ENCODE measurements at places on chromosomes 7 and 10.

GRCh38 chr7:34761627-34762026 lies 103.6 kb downstream of the NPSR1 start:
- DNase-seq, result no peak

GRCh38 chr7:34091321-34091917 lies 186.1 kb downstream of the BMPER start:
- peak; percentile 62 for DNase-seq

GRCh38 chr7:155311826-155312537 lies 14.3 kb downstream of the INSIG1 start:
- DNase-seq, result no peak

DNA sequence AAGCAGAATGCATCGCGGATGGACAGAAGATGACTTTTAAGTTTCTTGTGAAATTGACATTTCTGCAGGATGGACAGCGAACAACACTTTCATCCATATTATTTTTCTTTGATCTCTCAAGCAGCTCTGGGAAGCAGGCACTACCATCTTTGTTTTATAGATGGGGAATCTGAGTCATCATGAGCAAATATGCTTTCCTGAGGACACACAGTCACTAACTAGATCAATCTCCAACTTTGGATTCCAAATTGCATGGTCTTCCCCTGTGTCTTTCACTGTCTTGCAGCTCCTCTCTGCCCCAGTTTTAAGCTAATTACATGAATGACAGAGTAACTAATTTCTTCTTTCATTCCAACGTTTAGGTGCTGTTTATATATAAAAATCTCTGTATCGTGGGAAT lies 201.5 kb downstream of the ADAM12 start:
- no peak for DNase-seq

DNA sequence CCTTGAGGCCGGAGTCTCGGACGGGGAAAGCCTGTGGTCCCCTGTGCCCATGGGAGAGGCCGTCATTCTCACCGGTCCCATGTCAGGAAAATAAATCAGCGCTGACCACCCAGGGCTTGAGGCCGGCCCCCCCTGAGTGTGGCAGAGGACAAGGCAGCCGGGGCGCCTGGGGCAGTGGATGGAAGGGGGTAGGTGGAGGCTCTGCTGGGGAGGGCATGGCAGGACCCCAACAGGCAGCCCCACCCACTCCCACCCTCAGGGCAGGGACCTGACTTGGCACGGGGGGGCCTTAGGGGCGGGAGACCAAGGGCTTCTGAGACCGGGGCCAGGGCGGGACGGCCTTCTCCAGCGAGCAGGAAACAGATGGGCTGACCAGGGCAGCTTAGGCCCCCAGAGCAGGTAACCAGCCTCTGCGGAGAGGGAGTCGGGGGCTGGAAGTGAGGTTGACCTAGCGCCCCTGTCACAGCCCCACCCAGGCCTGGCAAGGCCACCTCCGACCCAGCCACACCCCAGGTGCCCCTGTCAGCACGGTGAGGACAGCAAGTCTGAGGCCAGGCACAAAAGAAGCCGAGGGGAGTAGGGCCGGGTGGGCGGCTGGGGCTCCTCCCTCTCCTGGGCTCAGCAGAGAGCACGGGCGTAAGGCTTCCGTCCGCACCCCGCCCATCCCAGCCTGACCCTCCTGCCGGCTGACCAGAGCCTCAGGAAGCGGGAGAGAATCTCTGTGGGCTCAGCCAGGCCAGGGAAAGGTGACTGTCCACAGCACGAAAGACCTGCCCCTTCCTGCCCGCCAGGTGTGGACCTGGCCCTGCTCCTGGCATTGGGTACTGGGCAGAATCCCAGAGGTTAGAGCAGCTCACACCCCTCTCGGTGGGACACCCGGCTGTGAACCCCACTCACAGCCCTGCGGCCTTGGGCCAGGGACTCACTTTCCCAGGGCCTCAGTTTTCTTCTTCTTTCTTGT lies 87.4 kb downstream of the FOXL3 start:
- no peak for DNase-seq

- DNase-seq, result no peak
These were observed 2.7 kb downstream of the CDCA7L start for GRCh38 chr7:21942955-21943354.

DNA sequence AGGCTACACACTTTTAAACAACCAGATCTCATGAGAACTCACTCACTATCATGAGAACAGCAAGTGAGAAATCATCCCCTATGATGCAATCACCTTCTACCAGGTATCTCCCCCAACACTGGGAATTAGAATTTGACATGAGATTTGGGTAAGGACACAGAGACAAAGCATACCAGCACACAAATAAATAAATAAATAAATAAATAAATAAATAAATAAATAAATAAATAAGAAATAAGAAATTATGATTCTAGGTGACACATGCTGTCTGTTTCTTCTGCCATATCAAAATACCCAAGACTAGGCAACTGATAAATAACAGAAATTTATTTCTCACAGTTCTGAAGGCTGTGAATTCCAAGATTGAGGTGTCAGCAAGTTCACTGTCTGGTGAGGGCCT lies 87.2 kb upstream of the CYP2C9 start:
- no peak for DNase-seq

DNA sequence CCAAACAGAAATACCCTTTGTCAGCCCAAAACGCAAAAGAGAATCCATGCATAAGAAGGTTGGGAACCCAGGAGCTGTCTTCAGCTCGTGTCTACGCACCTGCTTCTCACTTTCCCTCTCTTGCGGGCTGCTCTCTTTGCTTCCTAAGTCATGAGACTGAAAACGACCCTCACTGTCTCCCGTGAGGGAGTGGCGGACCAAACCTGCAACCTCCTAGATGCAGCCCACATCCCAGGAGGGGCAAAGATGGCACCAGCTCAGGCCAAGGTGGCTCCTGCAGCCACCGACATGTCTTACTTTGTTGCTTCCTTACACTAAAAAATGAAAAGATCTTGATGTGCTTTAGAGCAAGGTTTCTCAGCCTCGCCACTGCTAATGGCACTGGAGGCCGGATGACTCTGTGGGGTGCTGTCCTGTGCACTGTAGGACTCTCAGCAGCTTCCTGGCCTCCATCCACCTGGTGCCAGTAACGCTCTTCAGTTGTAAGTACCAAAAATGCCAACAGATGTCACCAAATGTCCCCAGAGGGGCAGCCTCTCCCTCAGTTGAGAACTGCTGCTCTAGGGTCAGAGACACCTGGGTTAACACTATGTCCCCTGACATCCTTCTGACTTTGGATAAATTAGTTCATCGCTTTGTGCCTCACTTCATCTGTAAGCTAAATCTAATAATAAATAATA lies 179.8 kb upstream of the PFKP start:
- DNase-seq, result no peak

DNA sequence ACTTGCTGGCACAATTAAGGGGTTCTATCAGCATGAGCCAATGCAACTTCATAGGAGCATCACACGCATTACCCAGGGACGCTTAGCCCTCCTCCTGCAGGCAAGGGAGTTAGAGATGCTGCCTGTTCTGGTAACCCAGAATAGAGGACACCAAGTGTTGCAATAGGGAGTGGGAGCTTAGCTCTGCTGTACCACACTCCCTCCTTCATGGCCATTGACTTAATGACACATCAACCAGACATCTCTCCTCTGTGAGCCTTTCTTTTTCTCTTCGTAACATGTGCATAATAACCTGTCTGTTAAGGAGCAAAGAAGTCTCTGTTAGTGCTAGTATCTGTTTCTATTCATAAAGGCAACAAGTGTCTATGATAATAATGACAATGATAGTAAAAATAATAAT lies 282.4 kb downstream of the SORCS3 start:
- no peak for DNase-seq
